Activated CD8-positive, alpha-beta memory T cell treated with anti-CD3 and anti-CD28 coated beads for 1 hour (primary cell): ENCODE measurements at places on chromosomes 5 and 9.

GRCh38 chr5:127505905-127506304 is 11.5 kb upstream of the PRRC1 start:
- DNase-seq = no peak

DNA sequence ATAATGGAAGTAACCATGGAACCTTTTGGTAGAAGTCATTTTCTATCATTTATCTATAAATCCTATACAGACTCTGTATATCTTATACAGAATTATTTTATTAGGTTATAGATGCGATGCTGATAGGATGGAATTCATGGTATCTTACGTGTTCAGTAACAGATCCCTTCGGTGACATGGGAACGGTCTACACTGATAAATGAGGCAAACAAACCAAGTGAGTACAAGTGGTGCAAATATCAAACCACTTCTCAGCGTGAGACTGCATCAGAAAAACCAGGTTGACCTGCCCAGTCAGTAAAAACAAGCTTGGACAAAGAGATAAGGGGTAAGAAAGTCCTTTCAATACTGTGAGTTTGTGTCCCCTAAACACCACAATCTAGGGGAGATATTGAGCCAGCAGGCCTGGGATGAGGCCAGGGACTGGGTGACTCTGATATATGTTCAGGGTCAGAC is 215.5 kb downstream of the GAPVD1 start:
- DNase-seq = no peak

DNA sequence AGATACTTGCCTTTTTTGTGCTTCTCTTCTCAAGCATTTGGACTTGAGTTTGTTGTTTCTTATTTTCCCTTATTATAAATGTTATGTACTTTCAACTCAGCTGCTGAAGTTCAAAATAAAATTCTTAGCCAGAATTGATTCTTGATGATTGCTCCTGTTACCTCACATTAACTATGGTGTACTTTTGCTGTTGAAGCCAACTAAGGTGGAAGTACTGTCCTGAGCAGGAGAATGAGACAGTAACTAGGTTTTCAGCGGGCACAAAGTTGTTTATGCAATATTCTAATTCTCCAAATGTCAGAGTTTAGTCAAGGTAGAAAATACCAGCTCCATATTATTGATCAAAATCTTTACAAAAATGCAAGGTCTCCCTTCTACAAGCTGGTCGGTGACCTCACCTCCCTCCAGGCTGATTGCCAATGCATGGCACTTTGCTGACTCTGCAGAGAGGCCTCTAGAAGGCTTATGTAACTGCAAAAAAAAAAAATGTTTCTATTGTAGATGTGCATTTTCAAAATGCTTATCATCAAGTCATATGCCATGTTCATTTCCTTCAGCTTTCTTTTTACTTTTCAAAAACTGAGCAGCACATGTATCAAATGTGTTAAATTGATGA is 1783.5 kb upstream of the WWC1 start:
- DNase-seq = no peak

- DNase-seq = no peak
These were observed 335.3 kb upstream of the ADAMTS16 start for GRCh38 chr5:4804691-4805360.

- DNase-seq = no peak
These were observed 5.9 kb upstream of the SLC22A5 start for GRCh38 chr5:132363431-132364112.

GRCh38 chr9:7394002-7394774 is 405.4 kb downstream of the DMAC1 start:
- DNase-seq = no peak

GRCh38 chr5:154242964-154243376 is 52.4 kb downstream of the GALNT10 start:
- no peak for DNase-seq

DNA sequence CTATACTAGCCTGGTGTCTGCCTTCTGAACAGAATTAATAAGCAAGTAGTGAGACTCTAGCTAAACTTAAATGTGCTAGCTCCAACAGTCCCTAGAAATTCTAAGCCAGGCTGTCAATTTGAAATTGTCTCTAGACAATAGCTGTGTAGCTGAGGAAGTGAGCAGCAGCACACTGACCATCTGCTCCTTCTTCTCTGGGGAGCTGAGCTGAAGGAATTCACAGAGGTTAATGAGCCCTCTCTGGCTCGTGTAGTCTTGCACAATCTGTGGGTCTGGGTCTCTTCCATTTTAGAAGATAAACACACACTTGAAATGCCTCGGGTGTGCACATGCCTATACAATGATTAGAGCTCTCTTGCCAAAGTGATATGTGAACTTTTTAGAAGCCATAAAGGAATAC is 63.5 kb upstream of the BARX1 start:
- no peak for DNase-seq

DNA sequence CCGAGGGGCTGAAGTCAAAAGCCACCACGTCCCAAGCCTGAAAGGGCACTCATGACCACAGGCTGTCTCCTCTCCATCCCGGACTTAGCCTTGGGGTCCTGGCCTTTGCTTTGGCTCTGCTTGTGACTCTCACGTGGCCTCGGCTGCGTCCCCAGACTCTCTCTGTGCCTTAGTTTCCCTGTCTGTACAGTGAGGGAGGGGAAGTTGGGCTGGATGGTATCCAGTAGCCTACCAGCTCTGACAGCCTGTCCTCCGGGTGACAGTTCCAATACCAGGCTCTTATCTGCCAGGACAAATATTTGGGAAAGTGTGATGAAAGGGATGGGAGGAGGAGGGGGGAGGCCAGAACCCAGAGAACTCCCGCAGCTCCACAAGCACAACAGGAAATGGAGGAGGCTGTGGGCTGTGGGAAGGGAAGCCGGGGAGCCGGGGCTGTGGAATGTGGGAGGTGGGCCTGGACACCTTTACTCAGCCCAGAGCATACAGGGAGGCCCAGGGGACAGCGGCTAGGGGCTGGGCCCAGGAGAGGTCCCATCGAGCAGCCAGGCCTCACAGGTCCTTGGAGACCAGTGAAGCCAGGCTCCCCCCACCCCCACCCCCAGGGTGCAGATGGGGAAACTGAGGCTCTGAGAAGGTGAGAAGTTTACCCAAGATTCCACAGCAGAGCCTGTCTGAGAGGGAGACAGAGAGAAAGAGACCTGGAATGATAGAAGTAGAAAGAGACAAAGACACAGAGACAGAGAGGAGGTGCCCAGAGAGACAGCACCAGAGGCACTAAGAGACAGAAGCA is 18.3 kb downstream of the PDGFRB start:
- no peak for DNase-seq
